ENCODE measurements at places on chromosomes 1 and 21. TPM values are rescaled to one million over a fixed set of nuclear protein-coding genes. Genes with fewer than 3 reads are reported as not detected.

EVA1C gene
- total RNA-seq = 2.4 TPM

- DNase-seq = no peak
Measured at GRCh38 chr1:113868387-113869083, 3.0 kb downstream of the PTPN22 start.

DNA sequence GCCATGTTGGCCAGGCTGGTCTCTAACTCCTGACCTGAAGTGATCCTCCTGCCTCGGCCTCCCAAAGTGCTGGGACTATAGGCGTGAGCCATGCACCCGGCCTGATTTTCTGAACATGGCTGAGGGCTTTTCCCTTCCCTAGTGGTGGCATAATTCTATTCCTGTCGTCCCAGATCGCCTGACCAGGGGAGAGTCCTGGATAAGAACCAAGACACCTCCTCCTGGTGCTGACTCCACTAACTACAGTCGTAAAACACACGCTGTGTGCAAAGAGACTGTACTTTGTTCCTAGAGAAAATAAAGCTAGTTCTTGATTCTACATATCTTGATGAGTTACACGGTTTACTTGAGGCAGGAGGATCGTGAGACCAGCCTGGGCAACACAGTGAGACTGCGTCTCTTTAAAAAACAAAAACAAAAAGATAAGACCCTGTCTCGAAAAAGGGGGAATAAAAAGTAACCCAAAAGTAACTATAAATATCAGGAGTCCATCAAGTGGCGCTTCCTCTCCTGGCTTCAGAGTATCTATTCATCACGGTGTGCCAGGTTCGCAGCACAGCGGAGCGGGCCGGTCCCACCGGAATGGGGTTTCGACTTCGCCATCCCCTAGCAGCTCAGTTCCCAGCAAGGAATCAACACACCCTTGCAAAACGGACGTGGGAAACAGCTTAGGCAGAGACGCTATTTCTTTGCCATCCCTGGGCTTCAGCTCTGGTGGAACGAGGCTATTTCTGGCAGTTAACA is 973 bp downstream of the SDF4 start:
- DNase-seq = no peak

- DNase-seq = peak; percentile 13
Measured at GRCh38 chr1:152141971-152142584, 16.9 kb downstream of the RPTN start.

TRIM45 gene
- 3.7 TPM for total RNA-seq

Measured in frontal cortex (tissue), 4 donors.